ENCODE measurements at places on chromosomes 7 and 10.
A peak's percentile ranks its signal among the peaks of the same experiment; 100 is the strongest.

GRCh38 chr10:126519185-126519584 is 130.9 kb upstream of the ADAM12 start:
- no peak for DNase-seq

DNA sequence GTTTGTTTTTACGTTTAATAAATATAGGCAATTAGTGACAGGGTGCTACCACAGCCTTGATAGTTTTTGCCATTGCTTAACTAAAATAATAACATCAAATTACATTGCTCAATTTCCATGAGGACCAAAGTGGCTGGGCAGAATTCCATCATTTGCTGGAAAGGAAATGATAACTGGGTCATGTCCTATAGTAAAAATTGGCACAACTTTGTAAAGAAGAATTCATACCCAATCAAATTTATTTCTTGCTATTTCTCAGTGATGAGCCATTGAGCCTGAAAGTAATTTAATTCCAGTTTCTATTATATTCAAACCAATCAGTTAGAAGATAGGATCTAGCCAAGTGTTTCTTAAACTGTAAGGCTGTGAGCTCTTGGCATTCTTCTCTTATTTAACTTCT is 102.2 kb upstream of the CTTNBP2 start:
- DNase-seq: peak; percentile 44

DNA sequence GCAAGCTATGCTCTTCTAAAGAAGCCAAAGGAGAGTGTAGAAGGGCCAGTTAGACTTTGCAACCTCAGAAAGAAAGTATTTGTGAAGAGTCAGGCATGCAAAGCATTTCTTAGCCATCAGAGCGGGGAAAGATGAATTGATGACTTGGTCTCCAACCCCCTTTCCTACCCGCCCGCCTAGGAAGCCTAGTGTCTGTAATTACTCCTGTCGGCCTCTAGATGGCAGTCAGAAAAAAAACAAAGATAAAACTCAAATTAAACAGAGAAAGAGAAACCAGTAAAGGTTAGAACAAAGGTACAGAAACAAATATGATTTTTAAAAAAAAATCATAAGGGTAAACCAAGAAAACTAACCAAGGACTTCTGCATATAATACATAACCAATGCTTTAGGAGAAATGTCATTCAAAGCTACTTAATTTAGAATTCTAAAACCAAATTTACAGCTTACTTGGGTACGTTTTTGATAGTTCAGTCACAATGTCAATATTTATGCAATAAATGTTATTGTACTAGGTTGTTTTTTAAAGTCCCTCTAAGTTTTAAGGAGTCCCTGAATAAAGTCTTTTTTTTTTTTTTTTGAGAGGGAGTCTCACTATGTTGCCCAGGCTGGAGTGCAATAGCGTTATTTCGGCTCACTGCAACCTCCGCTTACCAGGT is 97.6 kb downstream of the LYZL1 start:
- DNase-seq: no peak

DNA sequence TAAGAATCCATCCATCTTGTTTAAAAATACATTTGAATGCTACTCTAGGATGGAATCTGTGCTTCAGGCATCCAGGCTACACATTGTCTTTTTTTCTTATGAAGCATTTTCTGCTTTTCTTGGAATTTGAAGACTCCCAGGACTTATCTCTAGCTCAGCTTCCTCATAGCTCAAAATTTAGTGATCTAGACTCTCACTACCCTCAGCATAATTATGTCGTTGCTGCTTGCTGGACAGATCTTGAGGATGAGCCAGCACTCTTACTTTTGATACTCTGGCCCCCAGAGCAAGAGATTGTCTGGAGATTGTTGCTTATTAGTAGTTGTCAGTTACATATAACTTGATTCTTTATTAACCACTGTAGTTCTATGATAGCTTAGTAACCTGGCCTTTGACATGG is 83.3 kb upstream of the FGL2 start:
- no peak for DNase-seq

DNA sequence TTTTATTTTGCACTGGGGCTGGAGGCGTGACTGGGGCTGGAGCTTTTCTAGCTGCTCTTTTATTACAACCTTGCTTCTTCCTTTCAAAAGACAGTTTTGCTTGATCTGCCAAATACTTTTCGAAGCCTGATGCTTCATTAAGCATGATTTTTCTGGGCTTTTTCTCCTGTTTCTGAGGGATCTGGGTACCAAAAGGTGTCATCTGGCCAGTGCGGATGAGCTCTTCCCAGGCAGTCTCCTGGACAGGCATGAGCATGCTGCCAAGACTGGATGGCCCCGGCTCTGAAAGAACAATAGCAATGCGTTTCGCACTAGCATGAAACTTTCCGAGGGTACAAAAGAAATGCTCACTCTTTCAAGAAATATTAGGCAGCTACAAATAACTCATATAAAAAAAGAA is 14.4 kb downstream of the ERCC6 start:
- no peak for DNase-seq

GRCh38 chr7:148964483-148965267 is 63.6 kb downstream of the PDIA4 start:
- DNase-seq: no peak

DNA sequence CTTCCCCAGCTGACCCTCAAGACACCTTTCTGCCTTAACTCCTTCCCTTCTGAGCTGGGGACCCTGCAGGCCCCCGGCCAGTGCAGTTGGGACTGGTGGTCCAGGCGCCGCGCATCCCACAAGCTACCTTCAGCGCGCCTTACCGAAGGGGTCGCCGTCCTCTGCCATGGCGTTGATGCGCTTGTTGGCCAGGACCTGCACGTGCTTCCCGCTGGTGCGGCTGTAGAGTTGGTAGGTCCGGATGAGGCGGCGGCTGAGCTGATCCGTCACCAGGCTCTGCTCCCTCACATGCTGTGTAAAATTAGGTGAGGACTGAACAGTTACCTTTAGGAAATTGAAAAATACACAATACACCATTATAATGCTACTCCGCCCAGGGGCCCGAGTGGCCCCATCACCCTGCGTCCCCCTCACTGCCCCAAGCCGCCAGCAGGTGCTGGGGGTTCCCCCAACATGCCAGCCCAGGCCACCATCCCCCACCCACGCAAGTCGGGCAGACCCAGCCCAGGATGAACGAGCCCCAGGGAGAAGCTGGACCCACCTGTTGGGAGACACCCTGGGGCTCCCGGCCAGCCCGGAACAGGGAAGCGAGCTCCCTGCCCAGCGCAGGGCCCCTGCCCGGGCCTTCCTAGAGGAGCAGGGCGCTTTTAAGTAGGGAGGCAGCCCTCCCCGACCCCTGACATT is 1.2 kb downstream of the FGF8 start:
- no peak for DNase-seq

DNA sequence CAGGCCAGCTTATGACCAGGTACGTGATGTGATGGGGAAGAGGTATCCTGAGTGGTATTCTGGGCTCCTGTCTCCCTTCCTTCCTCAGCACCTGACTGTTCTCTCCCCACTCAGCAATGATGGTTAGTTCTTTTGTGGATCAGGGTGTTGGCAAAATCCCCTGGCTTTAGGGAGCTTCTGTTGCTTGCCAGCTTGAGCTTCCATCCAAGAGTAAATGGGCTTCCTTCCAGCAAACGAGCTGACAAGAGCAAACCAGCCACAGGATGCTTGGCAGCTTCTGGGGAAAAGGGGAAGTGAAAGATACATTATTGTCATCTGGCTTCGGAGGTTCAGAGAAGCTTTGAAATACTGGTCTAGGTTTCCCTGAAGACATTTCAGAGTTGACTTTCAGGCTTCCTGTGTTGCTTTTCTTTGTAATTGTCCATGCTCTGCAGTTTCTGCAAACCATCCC is 5.2 kb downstream of the DUSP5 start:
- peak; percentile 68 for DNase-seq

- peak; percentile 71 for DNase-seq
Observed at GRCh38 chr10:71383972-71384687, 12.6 kb upstream of the CDH23 start.

- DNase-seq: no peak
Observed at GRCh38 chr7:52797801-52798200, 237.6 kb upstream of the POM121L12 start.

- no peak for DNase-seq
Observed at GRCh38 chr7:798921-799470, 33.3 kb upstream of the SUN1 start.

GRCh38 chr7:114930829-114931655 is 9.1 kb downstream of the MDFIC start:
- no peak for DNase-seq

GRCh38 chr7:107946451-107946850 is 55.5 kb downstream of the DLD start:
- DNase-seq: no peak

DNA sequence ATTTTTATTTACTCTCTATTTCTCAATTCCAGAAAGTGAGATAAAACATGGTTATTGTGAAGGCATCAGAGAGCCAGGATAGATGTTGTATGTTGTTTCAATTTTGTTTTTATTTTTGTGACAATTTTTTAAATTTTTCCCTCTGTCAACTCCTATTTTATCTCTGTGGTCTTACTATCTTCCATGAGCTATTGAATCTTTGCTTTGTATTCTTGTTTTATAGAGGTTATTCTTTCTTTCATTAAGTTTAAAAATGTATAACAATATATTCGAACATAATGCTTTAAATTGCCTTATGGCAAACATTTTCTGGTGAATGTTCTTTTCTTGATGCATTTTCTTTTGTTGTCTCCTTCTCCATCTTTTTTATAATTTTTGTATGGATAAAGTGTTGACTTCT is 78.4 kb downstream of the POU6F2 start:
- no peak for DNase-seq

DNA sequence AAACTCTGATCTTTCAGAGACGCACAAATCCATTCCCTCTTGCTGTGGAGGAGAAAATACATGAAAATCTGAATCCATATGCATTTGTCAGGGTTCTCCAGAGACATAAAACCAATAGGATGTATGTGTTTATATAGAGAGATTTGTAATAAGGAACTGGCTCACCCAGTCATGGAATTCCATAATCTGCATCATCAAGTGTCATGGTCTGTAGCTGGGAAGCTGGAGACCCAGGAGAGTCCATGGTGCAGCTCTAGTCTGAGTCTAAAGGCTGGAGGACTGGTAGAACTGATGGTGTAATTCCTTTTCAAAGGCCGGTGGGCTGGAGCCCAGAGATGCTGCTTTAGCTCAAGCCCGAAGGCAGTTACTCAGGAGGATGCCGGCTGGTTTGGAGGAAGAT is 134.0 kb downstream of the TCF7L2 start:
- no peak for DNase-seq

DNA sequence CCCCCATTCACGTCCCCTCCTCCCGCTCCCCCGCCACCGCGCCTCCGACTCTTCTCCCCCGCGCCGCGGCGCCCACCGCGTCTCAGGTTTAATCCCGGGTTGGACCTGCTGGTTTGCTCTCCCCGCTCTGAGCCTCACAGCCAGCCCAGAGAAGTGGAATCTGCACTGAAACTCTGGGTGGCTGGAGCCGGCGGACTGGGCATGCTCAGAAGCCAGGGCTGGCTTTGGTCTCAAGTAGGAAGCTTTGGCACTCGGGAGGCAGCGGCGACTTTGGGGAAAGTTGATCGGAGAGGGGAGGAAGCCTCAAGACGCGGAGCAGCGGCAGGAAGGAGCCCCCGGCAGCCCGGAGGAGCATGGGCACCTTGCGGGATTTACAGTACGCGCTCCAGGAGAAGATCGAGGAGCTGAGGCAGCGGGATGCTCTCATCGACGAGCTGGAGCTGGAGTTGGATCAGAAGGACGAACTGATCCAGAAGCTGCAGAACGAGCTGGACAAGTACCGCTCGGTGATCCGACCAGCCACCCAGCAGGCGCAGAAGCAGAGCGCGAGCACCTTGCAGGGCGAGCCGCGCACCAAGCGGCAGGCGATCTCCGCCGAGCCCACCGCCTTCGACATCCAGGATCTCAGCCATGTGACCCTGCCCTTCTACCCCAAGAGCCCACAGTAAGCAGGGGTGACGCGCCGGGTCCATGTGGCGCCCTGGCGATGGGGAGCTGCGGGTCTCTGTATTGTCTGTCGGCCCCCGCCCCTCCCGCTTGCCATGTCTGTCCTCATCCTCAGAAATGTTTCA is at the start of gene PRKG1:
TSS of gene PRKG1 (plus strand) at position 250 of the 791 bp plus-strand sequence.
- DNase-seq: peak; percentile 81

- no peak for DNase-seq
Observed at GRCh38 chr10:119781498-119781897, 55.6 kb downstream of the INPP5F start.

- no peak for DNase-seq
Observed at GRCh38 chr10:124593431-124593985, 131.9 kb downstream of the LHPP start.

DNA sequence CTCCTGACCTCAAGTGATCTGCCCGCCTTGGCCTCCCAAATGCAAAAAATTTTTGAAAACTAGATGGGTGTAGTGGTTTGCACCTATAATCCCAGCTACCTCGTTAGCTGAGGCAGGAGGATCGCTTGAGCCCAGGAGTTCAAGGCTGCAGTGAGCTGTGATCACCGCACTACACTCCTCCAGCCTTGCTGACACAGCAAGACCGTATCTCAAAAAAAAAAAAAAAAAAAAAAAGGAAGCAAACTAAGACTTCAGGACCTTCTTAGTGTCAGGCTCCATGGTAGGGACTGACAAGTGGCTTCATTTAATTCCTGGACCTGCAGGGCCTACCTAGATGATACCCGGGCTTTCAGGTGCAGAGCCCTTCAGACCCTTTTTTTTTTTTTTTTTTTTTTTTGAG is 2.5 kb downstream of the POP7 start:
- DNase-seq: no peak

- no peak for DNase-seq
Observed at GRCh38 chr10:125122566-125122965, 37.8 kb downstream of the CTBP2 start.

DNA sequence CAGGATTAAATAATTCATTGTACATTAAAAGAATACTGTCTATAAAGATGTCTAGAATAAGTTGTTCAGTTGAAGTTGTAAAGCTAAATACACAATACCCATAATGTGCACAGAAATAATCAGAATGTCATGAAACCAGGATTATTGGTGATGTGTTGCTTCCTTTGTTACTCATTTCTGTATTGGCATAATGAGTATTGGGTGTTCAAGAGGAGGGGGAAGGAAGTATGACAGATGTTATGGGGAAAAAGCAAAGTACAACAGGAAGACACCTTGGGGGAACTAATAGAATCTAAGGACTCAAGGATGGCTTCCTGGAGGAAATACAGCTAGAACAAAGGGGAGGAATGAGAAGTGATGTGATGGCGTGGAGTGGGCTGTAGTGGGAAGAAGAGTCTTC is 15.0 kb downstream of the ANKRD1 start:
- DNase-seq: no peak
